ENCODE measurements at places on chromosomes 2 and 18.

GRCh38 chr2:141062443-141062842 is 1068.4 kb downstream of the LRP1B start:
- H3K27me3 ChIP-seq, result no peaks in the 10 kb centered on the region
- DNase-seq, result no peak
- no peaks in the 10 kb centered on the region for H3K4me1 ChIP-seq
- H3K36me3 ChIP-seq, result no peaks in the 10 kb centered on the region

- H3K36me3 ChIP-seq, result no peaks in the 10 kb centered on the region
- no peak overlapping the region for H3K27ac ChIP-seq
- H3K4me3 ChIP-seq, result no peak overlapping the region
- no peaks in the 10 kb centered on the region for H3K4me1 ChIP-seq
- DNase-seq, result no peak
Observed at GRCh38 chr2:231911381-231911780, 14.8 kb downstream of the NPPC start.

DNA sequence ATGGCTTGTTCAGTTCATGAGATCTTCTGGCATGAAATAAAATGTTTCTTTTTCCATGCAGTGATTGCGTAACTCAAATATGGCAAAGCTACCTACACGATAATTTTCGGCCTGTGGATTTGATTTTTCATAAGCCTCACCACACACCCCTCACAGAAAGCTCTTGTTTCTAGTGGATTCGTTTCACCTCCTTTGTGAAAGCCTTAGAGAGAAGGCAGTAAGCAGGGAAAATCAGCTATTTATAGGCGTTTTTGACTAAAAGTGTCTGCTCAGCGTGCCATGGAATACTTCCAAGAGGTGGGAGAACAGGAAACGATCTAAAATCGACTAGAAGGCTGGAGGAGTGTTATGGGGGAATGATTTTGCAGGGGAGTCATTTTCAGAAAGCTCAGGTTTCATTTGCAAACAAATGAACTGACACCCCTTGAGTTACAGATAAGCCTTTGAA is 417.9 kb downstream of the TGIF1 start:
- no peaks in the 10 kb centered on the region for H3K36me3 ChIP-seq
- H3K27me3 ChIP-seq, result no peaks in the 10 kb centered on the region
- no peaks in the 10 kb centered on the region for H3K4me1 ChIP-seq
- H3K4me3 ChIP-seq, result no peak overlapping the region

DNA sequence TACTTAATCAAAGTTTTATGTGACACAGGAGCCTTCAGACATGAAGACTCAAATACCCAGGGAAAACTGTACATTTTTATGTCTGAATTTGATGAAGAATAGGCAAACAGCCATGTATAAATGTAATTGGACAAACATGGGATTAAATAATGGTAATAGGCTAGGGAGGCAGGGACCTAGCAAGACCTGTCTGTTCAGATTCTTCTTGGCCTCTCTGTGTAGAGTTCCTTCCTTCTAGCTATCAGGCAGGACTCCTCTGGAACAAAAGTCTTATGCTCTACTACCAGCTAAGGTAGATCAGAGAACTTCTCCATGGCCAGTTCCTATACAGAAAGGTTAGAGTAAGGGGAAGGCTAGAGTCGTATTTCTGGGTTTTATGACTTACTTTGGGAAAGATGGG is 9.5 kb upstream of the PARD3B start:
- peaks cover 4% of the 10 kb centered on the region for H3K4me1 ChIP-seq
- no peak overlapping the region for H3K27ac ChIP-seq
- H3K27me3 ChIP-seq, result no peaks in the 10 kb centered on the region

DNA sequence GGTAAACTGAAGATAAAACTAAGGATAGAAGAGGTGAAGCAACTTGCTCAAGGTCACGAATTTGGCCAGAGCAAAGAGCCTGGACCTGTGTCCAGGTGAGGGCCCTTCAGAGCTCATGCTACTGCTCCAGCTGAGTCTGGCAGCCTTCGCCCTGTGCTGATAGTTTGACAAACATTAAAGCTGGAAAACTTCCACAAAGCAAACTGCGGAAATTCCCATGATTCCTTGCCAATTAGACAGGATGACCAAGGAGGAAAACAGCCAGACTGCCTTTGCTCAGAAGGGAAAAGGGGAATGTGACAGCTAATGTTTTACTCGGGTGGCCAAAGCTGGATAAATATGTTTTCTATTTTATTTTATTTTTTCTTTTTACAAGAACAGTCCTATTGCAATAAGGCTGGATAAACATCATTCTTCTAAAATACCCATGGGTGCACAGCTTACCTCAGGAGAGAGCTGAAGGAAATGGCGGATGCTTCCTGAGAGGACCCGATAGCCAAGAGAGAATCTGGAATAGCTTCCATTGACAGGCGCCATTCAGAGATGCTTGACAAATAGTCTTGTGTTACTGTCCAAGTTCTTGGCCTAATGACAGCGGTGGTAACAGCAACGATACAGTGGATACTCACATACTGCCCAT is 5.3 kb upstream of the CTAGE1 start:
- no peaks in the 10 kb centered on the region for H3K27me3 ChIP-seq
- H3K4me3 ChIP-seq, result no peak overlapping the region
- H3K27ac ChIP-seq, result no peak overlapping the region
- no peak for DNase-seq
- no peaks in the 10 kb centered on the region for H3K36me3 ChIP-seq
- H3K4me1 ChIP-seq, result peaks cover under 1% of the 10 kb centered on the region

DNA sequence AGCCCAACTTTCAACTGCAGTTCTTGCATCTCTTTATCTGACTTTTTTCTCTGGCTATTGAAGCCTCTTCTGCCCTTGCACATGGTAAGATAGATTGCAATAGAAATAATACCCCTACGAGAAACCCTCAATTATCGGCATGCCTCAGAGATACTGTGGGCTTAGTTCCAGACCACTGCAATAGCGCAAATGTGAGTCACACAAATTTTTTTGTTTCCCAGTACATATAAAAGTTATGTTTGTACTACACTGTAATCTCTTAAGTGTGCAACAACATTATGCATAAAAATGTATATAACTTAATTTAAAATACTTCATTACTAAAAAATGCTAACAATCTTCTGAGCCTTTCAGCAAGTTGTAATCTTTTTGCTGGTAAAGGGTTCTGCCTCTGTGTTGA is 124.7 kb downstream of the PDE1A start:
- no peak overlapping the region for H3K27ac ChIP-seq
- H3K4me3 ChIP-seq, result no peak overlapping the region

DNA sequence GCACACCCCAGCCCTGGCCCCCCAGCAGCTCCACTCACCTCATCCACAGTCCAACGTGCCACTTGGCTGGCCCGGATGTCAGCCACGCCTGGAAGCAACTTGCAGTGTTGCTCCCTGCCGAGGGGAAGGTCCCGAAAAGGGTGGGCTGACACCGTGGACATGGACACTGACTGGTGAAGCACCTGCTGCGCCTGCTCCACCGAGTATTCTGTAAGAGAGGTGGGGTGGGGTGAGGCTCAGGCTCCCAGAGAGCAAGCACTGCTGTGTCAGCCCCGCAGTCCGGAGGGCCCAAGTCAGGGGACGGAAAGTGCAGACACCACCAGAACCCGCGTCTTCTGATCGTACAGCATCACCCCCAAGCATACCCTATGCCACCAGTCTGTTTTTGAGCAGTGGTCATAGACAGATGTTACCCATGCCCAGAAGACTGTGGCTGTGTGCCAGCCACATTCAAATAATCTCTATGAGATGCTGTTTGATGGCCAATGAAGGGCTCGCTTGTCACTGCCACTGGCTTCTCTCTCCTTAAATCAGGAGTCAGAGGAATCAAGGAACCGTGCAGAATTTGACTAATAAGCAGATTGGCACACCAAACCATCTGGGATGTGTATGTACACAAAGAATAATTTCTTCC is 74.2 kb upstream of the TMEM200C start:
- H3K4me1 ChIP-seq, result peaks cover 20% of the 10 kb centered on the region
- H3K27me3 ChIP-seq, result no peaks in the 10 kb centered on the region
- peaks cover 3% of the 10 kb centered on the region for H3K36me3 ChIP-seq
- peak overlapping the region; percentile 42 for H3K27ac ChIP-seq
- no peak overlapping the region for H3K4me3 ChIP-seq

- no peaks in the 10 kb centered on the region for H3K4me1 ChIP-seq
- H3K27ac ChIP-seq, result peak overlapping the region; percentile 18
Observed at GRCh38 chr2:37586663-37587317, 84.7 kb downstream of the CDC42EP3 start.

DNA sequence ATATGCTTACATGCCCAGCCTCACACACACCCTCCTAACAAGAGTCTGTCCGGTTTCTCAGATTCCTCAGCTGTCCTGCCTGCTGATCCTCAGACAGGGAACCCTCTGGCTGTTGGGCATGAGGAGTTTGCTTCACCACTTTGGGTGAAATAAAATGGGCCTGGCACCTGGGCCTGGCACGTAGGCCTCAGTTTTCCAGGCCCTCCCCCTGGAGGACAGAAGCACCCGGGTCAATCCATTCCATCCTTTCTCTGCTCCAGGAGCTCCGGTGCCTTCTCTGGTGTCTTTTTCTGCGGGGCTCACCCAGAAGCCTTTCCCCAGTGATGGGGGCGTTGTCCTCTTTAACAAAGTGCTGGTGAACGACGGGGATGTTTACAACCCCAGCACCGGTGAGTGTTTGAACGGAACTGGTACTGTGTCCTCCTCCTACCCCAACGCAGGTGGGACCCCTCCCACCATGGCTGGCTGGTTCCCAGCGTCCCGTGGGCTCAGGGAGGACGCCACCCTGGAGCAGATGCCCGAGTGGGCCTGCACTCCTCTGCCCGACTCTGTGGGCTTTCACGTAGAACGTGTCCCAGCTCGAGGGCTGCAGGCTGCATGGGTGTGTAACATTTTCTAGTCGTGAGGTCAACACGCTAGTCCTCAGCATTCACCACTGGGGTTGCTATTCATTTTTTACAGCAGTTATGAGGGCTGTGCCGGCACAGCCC is 62.8 kb downstream of the EMILIN2 start:
- H3K27me3 ChIP-seq, result peaks cover 12% of the 10 kb centered on the region
- no peak overlapping the region for H3K27ac ChIP-seq
- no peak overlapping the region for H3K4me3 ChIP-seq
- peaks cover 25% of the 10 kb centered on the region for H3K4me1 ChIP-seq
- peaks cover 42% of the 10 kb centered on the region for H3K36me3 ChIP-seq

GRCh38 chr18:50803592-50803991 is 16.2 kb downstream of the MRO start:
- H3K4me1 ChIP-seq, result no peaks in the 10 kb centered on the region
- no peaks in the 10 kb centered on the region for H3K36me3 ChIP-seq
- H3K27ac ChIP-seq, result no peak overlapping the region

DNA sequence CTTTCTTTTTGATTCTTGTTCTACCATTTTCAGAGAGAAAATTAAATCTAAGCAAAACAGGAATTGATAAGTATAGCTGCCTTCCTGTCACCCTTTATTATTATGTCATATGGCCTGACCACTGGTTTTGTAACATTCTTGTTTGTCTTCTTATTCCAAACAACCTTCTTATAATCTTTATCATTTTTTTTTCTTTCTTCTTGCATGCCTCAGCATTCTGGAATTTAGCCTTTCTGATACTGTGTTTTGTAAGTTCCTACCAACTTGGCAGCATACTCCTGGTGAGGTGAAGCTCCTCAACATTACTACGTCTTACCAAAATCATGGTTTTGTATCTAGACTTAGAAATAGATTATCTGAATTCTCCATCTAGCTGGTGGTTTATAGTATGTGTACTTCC is 199.2 kb downstream of the CAMKMT start:
- H3K27ac ChIP-seq, result no peak overlapping the region
- no peak overlapping the region for H3K4me3 ChIP-seq
- no peak for DNase-seq
- H3K27me3 ChIP-seq, result no peaks in the 10 kb centered on the region
- no peaks in the 10 kb centered on the region for H3K4me1 ChIP-seq

- no peak overlapping the region for H3K4me3 ChIP-seq
- no peak overlapping the region for H3K27ac ChIP-seq
- H3K36me3 ChIP-seq, result no peaks in the 10 kb centered on the region
Observed at GRCh38 chr2:39728941-39729351, 50.1 kb downstream of the THUMPD2 start.

DNA sequence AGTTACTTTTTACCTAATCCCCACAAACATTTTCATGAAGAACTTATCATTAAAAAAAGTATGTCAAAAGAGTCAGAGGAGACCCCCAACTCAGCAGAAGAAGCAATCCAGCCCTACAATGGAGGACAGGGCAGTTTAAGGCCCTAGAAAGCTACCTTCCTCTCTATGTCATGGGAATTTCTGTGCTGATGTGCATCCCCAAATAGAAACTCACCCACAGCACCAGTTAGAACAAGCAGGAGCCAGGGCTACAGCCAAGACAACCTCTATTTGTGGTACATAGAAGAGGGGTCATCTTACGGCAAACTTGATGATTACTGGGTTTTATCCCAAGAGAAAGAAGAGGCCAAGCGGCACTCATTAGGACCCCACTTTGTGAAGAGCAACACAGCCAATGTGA is 160.9 kb upstream of the CCDC150 start:
- H3K36me3 ChIP-seq, result no peaks in the 10 kb centered on the region
- no peaks in the 10 kb centered on the region for H3K27me3 ChIP-seq
- no peaks in the 10 kb centered on the region for H3K4me1 ChIP-seq
- H3K27ac ChIP-seq, result no peak overlapping the region
- DNase-seq, result no peak

Data from spinal cord (tissue), 10 donors.